Caudate nucleus (tissue), 63 donors: ENCODE measurements at places on chromosomes 3 and 15.

GRCh38 chr3:194949592-194949991 is 263.9 kb downstream of the FAM43A start:
- DNase-seq, result no peak

DNA sequence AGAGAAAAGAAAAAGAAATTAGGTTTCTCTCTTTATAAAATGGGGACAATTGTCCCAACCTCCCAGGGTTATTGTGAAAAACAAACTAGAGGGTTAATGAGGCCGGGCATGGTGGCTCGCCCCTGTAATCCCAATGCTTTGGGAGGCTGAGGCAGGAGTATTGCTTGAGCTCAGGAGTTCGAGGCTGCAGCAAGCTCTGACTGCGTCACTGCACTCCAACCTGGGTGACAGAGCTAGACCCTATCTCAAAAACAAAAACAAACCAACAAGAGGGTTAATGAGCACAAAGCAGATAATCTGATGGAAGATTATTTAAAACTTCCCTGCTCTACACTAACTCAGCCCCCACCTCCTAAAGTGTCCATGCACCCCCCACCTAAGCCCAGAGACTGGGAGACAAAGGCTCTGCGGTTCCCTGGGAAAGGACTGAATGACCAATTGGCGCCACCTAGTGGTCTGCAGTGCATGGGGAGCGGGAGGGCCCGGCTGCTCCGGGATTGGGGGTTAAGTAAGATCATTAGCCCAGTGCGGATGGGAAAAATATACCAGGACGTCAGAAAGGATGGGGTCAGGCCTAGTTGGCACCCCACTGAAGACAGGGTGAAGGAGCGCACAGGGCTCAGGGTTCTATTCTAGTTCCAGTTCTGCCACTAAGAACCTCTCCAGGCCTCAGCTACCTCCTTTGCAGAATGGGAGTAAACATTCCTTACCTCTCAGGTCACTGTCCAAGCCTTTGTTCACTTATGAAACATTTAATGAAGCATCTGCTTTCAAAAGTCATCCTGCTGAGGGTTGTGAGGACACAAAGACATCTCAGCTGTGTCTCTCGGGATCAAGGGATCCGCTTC is 15.6 kb downstream of the PIF1 start:
- peak; percentile 22 for DNase-seq

DNA sequence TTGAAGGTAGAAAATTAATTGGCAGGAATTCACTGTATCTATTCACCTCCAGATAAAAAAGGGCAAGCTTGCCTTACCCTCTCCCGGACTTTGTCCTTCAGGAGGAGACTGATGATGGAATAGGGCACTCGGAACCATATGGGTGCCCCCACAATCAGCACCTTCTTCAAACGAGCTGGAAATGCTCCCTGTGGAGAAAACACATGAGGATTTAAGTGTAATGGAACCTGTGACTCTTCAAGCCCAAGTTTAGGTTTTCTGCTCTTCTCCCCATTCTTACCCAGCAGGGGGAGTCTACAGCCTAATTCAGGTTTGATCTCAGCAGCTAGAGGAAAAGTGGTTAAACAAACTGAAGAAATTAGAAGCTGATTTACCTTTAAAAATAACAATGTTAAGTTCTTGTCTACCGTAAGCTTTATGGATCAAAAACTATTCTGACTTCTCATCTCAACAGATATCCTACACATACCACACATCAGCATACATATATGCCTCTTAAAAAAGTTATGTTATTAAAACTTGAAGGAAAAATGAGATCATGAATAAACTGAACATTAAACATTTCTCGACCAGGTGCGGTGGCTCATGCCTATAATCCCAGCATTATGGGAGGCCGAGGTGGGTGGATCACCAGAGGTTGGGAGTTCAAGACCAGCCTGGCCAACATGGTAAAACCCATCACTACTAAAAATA is 57.5 kb upstream of the SIN3A start:
- no peak for DNase-seq

DNA sequence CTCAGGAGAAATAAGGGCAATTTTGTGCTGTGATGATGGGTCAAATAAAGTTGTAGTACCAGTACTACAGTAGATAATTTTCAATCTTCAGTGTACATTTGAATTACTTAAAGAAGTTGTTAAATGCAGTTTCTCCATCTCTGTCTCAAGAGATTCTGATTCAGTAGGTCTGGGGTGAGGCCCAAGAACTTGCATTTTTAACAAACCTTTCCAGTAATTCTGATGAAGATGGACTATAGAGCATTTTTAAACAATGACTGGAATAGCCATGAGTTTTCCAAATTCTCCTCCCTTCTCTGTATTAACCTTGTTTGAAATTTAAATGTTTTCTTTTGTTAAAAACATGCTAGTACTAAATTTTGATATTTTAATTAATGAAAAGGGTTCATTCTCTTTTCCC is 127.0 kb upstream of the CD96 start:
- DNase-seq, result no peak

DNA sequence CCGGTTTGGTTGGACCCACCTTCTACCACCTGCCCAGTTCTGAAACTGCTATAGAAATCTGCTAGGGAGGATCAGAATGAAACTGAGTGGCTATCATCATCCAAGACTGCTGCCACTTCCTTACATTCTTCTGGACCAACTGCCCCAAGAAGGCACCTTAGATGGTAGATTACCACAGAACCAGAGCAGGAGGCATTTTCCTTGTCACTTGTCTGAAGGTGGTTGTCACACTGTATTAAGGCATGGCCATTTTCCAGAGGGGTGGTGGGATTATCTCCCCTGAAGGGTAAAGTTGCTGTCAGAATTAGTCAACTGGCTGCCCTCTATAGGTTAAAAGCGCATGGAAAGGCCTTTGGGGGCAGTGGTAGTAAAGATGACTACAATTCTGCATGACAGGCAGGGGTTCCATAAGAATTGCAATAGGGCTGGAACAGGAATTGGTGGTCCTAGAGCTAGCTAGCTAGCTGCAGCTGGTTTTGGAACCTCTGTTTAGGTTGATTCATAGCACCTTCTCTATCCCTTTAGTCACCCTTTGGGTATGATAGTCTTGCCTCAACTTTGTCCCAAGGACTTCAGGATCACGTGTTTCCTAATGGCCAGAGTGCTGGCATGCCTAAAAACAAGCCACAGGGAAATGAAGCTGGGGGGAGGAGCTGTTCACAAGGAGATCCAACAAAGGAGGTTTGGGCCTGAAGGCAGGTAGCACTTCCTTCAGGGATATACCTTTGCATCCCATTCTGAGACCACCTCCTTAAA is 4.8 kb upstream of the CSPG5 start:
- no peak for DNase-seq

DNA sequence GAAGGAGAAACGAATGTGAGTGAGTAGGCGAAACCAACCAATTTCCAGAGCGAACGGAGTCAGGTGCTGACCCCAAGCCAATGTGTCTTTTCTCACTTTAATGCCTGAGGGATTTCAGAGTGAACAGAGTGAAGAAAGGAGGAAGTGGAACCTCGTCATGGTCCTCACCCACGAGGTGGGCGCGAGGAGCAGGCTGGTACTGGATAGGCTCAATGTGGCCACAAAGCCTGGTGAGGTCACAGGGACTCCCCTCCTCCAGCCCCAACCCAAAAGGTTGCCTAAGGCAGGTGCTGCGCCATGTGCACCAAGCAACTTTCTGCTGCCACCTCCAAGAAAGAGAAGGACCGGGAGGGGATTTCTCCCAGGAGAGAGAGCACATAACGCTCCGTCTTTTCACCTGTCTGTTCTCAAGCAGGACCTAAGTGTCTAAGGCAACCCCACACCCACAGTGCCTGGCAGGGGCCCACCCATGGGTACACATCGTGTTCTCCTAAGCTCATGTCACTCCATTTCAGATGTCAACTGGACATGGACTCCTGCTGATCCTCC is 3.8 kb downstream of the NRROS start:
- no peak for DNase-seq

GRCh38 chr3:172089250-172089649 is 49.9 kb downstream of the FNDC3B start:
- no peak for DNase-seq

- DNase-seq, result no peak
These were observed 127.6 kb upstream of the MEF2A start for GRCh38 chr15:99438224-99438585.

- DNase-seq, result peak; percentile 71
These were observed at the start of gene RPL32 for GRCh38 chr3:12841149-12841969. TSS of gene RPL32 (minus strand) at chr3:12841565. CDS start at chr3:12840237, 1,328 bp downstream.

GRCh38 chr3:12499474-12499873 is 15.2 kb downstream of the TSEN2 start:
- DNase-seq, result no peak

GRCh38 chr15:31358957-31359701 is 32.5 kb downstream of the KLF13 start:
- DNase-seq, result no peak

DNA sequence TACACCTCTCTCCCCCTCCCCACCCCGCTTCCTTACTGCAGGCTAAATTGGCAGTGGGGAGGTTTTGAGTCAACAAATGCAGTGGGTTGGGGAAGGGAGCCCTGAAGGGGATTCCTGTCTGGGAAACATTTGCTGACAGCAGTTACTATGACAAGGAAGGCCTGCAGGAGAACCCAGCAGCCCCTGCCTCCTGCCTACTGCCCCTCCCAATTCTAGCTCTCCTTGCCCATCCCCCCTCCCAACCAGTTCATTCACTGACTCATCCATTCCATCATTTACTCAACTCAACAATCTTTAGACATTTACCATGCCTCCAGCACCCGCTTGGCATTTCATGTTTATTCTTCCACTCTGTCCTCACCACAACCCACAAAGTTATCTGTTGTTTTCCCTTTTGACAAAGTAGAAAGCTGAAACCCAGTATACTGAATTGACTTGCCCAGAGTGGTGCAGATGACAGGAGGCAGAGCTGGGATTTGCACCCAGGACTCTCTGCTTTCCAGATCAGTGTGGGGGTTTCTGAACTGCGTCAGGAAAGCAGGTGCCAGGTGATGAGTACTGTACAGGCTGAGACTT is 75.0 kb downstream of the MAGEF1 start:
- no peak for DNase-seq

DNA sequence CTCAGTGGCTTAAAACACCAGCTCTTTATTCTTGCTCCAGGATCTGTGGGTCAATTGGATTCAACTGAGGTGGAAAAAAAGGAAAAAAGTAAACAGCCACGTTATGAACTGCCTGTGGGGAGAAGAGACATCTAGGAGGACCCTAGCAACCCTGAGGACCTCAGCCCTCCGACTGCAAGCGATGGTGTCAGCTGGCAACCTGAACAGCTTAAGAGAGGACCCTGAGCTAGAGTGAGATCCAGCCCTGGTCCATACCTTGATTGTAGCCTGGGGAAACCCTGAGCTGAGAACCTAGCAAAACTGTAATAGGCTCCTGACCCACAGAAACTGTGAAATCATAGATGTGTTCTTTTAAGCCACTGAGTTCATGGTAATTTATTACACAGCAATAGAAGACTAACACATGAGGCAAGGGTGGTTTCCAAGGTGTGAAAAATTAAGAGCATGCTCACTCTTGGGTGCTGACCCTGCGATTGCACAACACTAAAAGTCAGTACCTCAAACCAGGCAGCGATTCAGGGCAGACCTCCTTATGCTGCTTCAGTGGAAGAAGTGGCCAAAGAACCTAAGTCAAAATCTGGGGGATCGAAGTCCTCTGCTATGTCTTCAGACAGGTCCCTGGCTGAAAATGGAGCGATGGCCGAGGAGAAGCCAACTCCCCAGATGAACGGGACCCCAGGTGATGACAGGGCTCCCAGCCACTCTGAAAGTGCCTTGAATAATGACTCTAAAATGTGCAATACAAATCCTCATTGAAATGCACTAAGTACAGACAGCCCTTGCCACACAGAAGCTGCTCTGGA is 57.7 kb downstream of the GASK1A start:
- no peak for DNase-seq

DNA sequence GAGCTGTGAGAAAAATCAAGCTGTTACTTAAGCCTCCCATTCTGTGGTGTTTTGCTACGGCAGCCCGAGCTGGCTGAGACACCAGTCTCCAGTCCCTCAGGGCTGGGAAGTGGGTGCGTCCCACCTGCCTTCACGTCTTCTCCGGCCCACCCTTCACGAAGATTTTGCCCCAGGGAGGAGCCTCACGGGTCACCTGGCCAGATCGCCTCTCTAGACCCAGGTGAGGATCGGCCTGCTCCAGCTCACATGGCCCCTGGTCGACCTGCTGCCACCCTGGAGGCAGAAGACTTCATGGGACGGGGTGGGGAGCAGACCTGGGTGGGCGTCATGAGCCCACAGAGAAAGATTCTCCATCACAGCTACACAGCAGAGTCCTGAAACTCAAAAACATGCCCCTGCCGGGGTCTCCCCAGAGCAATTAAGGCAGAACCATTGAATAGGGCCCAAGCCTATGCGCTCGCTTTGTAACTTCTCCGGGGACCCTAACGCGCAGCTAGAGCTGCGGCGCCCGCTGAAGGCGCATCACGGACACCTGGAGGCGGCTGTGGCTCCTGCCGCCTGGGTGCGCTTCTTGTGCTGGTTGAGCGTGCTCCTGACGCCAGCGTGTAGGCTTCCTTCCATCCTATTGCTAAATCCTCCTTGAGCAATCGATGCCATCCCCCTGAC is 92.6 kb upstream of the ALDH1A3 start:
- no peak for DNase-seq

DNA sequence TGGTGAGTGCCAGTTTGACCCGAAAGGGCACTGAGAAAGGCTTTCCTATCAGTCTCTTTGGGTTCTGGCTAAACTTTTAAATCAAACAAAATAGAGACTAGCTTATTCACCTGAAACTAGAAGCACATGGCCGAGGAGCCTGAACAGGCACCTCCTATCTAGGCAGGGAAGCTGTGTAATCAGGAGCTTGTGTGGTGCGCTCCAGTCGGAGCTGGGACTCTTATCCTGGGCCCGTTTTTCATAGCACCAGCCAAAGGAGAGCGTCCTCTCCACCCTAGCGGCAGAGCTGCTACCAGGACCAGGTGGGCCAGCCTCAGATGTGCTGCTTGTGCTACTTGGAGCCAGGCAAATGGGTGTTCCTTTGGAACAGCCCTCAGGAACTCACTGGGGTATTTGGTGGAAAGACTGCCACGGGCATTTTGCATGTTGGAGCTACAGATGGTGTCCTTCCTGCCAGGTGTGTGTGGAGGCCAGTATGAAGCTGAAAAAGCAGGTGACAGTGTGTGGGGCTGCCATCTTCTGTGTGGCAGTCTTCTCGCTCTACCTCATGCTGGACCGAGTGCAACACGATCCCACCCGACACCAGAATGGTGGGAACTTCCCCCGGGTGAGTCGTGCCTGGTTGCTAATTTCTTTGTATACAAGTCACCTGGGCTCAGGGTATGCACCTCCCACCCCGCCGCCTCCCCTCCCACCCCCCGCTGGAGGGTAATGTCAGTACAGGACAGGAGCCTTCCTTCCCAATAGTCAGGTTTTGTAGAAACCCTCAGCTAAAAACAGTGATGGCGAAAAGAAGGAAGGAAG is 833 bp downstream of the MAN2A2 start:
- DNase-seq, result no peak

- no peak for DNase-seq
These were observed 22.9 kb upstream of the PRICKLE2 start for GRCh38 chr3:64247991-64248646.
